ENCODE measurements at places on chromosomes 16 and 17.

DNA sequence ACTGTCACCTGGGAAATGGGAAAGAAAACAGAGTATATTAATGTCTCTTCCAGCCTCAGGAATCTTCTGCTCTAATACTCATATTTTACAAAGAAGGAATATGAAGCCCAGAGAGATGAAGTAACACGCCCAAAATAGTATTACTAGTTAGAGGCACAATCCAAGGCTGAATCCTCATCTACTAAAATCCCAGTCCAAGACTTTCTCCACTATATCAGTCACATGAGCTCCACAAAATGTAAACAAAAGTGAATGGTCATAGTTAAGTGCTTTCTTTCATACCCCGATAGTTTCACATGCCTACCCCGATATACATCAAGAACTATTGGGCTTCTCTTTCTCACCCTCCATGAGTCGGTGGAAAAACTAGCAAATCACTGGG is 965 bp downstream of the INTS2 start:
- no peak for DNase-seq

GRCh38 chr16:47612711-47613110 is 151.6 kb downstream of the PHKB start:
- DNase-seq = no peak

DNA sequence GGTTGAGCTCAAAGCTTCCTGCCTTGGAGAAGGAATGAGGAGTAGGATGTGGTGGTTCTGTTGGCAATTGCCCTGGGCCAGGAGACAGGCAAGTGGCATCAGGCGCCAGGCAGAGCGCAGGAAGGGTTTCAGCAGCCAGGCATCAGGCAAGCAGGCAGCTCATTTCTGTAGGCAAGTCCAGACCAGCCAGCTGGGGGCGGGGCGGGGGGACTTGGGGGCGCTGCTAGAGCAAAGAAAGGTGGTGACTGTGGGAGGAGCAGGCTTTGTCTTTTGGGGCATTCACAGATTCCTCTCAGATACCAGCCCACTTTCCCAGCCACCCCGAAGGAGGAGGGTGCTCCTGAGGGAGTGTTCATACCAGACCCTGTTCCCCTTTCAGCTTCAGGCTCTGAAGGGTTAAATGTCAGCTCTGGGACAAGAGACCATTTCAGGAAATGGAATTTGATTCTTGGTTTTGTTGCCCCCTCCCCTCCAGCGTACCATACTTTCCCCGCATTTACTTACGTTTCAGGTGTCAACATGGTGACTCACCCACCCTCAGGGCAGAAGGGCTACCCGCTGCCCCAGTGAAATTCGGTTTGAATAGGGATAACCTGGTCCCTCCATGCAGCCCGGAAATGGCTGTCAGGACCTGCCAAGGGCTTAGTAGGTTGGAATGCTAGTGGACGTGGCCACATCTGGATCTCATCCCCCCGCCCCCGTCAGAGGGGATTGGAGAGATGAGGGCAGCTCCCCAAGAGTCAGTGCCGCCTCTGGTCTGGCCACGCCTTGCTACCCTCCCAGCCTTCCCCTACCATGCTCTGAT is 13.2 kb downstream of the NGFR start:
- DNase-seq = no peak

DNA sequence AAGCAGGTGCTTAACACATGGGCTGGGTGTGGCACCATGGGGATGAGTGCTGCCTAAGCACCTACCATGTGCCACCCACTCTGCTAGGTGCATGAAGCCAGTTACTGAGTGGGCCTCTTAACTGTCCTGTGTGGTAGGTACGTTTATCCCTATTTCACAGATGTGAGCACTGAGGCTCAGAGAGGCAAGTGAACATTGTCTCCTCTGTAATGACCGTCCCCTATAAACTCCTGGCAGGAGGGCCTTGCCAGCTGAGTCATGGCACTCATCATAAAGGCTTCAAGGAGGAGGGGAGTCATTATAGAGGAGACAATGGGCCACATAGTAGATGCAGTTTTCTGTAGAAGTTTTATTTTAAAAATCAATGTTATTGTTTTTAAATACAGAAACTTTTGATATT is 79.1 kb downstream of the RAB11FIP4 start:
- no peak for DNase-seq

DNA sequence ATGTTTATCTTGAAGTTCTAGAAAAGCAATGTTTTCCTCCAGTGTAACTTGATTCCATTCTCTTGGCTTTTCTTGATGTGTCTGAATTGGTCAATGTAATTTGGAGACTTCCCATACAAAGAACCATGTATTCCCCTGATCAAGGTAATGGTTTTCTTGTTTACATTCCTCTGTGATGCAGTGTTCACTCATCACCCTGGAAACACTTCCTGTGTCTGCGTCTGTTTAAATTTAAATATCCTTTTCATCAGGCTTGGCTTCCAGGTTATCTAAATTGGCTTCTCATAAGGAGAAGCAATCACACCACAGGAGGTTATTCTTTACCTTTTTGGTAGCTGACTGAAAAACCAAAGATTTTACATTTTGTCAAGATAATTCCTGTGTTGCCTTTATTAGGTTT is 237.3 kb upstream of the WSCD1 start:
- no peak for DNase-seq

- DNase-seq = no peak
Measured at GRCh38 chr17:21330436-21331160, 45.6 kb upstream of the KCNJ12 start.

GRCh38 chr17:43976963-43977837 is 23.5 kb upstream of the PYY start:
- no peak for DNase-seq

- DNase-seq = no peak
Measured at GRCh38 chr17:62703261-62703775, 75.8 kb downstream of the MRC2 start.

DNA sequence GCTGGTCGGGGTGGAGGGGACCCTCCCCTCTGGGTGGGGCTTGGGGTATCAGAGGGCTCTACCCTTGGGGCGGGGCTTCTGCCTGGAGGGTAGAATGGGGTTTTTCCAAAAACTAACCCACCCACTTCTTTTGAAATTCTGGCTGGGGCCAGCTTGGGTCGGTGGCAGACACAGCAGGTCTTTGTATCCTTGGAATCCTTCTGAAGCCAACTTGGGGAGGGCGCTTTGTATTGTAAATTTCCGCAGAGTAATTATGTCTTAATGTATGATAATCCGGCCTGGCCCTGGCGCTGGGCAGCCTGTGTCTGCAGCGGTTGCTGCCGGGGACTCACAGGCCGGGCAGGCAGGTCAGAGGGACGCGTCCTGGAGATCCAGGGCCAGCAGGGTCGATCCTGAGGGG is 33.9 kb upstream of the GSE1 start:
- DNase-seq = no peak

DNA sequence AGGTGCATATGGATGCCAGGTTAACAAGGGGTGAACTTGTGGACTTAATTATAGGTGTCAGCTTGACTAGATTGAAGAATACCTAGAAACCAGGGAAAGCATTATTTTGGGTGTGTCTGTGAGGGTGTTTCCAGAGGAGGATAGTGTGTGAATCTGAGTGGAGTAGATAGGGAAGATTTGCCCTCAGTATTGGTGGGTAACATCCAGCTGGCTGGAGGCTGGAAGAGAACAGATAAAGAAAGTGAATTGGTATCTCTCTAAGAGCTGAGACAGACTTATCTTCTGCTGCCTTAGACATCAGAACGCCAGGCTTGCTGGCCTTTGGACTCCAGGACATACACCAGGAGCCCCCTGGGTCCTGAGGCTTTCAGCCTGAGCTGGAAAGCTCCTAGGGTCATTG is 75.2 kb downstream of the CDRT15 start:
- no peak for DNase-seq

DNA sequence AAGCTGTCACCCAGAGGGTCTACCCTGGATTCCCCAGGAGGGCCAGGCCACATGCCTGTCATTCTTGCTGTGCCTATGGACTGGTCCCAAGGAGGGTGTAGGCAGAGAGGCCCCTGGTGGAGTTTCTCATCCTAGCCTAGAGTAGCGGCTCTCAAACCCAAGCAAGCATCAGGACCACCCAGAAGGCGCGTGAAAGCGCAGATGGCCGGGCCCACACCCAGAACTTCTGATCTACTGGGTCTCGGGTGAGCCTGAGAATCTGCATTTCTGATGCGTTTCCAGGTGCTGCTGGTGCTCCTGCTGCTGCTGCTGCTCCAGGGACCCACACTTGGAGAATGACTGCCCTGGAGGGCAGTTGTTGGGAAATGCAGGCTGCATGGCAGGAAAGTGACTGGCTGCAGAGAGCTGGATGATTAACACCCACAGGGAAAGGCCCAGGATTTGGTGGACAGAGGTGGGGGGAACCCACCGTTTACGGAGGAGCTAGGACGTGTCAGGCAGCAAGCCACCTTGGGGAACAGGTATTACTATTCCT is 9.5 kb upstream of the OSGIN1 start:
- DNase-seq = no peak

- no peak for DNase-seq
Measured at GRCh38 chr17:80969030-80969673, 22.5 kb upstream of the CHMP6 start.

DNA sequence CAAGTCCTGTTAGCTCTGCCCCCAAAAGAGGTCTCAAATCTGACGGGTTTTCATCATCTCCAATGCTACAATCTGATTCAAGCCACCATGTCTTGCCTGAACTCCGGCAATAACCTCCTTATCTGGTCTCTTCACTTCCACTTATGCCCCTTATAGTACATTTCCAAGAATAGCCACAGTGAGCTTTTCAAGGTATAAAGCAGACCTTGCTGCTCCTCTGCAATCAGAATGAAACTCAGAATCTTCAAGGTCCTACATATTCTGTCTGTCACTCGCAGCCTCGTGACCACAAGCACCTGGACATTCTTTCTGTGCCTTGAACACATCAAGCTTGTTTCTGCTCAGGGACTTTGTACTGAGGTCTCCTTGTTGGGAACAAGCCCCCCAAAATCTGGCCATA is 84.7 kb downstream of the YPEL2 start:
- DNase-seq = no peak
